NCI-H82 (cell line): ENCODE measurements at places on chromosomes 2 and 18.

GRCh38 chr2:133952420-133952819, 301.5 kb upstream of the MGAT5 start:
- DNase-seq: no peak

GRCh38 chr2:64963719-64964118, 25.5 kb upstream of the SLC1A4 start:
- DNase-seq: no peak

DNA sequence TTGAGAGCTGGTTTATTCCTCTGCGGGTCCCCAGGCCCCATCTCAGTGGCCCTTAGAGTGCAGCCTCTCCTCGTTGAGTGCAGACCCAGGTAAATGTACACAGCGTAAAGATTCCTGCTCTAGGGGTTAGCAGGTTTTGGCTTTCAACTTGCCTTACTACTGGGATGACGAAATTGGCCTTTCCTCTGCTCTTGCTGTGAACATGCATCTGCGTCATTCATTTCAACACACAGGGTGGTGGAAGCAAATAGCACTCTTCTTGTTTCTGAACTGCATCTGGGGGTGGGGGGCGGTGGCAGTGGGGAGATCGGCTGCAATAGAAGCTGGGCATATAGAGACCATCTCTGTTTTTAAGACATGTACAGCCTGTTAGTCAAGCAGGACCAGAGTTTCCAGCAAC, 16.5 kb upstream of the SLC16A14 start:
- DNase-seq: no peak

DNA sequence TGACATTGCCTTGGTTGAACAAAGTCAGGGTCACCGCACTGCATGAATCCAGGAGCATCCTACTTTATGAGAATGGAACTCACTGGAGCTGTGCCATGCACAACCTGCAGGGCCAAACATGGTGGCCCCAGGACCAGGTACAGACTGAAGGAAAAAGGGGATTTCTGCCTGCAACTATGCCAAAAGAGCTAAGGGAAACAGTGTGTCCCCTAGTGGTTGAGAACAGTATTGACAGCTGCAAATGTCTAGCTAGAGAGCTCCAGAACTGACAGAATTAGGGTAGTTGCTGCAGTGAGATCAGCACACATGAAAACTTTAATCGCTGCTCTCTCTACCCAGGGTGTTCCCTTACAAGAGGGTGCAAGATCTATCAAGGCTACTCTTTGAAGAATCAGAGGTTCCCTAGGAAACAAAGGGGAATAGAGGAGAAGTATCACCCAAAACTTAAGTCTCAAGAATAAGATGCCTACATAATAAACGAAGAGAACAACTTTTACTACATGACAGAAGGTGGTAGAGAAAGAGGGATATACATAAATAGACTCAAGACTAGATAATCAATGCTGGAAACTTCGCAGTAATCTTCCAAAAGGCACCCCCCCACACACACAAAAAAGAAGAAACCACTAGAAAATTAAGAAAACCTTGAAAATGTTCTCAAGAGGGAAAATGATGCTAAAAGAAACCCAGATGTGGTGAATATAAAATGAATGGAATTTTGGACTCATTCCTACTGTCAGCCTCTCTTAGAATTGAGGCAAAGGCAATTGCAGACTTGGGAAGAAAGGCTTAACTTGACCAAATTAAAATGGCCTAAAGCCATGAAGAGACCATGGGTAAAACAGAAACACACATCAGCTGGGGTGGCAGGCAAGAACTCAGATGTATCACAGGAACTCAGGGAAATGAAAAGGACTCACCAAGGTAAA, 43.6 kb upstream of the IHH start:
- peak; percentile 79 for DNase-seq

GRCh38 chr2:71939588-71940535, 207.8 kb downstream of the CYP26B1 start:
- no peak for DNase-seq

DNA sequence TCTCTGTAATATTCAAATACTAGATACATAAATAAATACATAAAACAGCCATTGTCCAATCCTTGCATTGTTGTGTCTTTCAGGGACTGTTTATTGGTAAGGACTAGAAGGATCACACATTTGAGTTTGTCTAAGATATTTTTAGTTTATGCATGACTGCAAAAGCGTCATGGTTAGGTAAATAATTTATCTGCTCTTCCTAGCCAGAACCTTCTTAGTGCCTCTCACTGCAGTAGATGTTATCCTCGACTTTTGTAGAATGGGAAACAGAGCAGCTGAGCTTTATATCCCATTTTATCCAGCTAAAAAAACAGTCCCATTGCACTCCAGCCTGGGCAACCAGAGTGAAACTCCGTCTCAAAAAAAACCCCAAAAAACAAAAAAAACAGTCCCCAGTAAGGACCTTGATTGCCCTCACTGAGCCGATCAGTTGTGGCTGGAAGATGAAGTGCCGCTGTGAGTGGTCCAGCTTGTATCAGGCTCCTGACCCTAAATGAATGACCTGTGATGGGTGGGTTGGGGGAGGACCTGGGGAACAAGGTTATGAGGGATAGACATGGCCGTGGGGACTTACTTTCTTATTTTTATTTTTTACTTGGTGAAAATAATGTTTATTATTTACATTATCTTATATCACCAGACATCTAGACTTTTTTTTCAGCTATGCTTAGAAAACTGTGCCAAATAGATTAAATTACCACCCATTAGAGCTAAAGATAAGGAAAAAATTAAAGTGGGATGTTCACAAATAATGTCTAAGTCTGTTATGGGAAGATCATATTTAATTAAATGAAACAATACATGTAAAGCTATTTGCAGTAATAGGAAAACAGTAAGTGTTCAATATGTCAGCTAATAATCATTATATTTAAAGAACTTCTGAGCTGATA, 10.9 kb upstream of the ADAM23 start:
- DNase-seq: no peak

DNA sequence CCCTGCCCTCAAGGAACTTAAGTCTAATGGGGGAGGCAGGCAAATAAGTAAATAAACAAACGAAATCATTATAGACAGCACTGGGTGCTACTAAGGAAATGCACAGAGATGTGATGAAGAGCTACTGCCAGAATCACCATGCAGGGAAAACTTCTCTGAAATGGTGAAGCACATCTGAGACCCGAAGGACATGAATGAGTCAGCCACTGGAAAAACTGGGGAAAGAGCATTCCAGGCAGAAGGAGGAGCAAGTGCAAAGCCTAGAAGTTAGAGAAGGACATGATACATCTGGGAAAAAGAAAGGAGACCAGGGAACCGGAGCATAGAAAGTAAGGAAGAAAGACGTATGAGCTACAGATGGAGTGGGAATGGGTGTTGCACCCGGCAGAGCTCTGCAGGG, 56.8 kb downstream of the TGFA start:
- no peak for DNase-seq

GRCh38 chr2:65403529-65403915, 28.9 kb downstream of the SPRED2 start:
- no peak for DNase-seq

DNA sequence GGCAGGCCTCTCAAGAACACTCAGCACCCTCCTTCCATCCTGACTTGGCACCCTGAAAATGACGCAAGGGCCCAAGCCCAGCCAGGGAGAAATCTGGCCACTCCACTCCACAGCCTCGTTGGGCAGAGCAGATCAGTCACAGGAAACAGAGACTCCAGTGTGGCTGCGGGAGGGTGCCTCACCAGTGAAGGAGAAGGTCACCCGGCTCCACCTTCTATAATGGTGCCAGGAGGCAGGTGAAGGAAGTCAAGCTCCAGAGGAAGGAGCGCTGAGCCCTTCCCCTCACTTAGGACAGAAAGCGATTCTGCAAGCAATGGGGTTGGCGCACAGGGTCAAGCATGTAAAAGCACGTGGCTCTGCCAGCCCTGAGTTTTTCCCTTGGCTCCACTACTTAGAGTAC, 35.3 kb downstream of the CRACDL start:
- no peak for DNase-seq
